Left ventricle myocardium inferior (tissue), 1 donor: ENCODE measurements at places on chromosomes 5 and 9. TPM values are rescaled to one million over a fixed set of nuclear protein-coding genes. Genes with fewer than 3 reads are reported as not detected.

- DNase-seq, result no peak
- H3K36me3 ChIP-seq, result no peaks in the 10 kb centered on the region
- no peaks in the 10 kb centered on the region for H3K27me3 ChIP-seq
Observed at GRCh38 chr9:38019731-38020130, 49.3 kb downstream of the SHB start.

DNA sequence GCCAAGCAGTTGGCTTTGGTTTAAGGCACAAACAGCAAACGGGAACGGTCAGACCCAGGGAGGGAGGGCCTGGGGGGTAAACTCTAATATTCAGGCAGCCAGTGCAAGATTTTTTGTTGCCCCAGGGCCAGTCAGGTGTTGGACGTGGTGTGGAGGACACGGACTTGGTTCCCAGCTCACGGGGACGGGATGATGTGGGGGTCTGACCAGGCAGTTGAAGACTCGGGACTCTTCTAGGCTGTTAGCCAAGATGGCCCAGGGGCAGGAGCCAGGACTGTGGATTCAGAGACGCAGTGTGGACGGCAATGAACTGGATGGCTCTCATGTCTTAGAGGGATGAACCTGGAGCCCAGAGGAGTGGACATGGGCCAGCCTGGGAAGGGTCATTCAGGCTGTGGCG, 169.2 kb downstream of the C9orf50 start:
- H3K36me3 ChIP-seq, result no peaks in the 10 kb centered on the region
- H3K4me1 ChIP-seq, result peaks cover 18% of the 10 kb centered on the region
- peak overlapping the region; percentile 21 for H3K4me3 ChIP-seq
- peak overlapping the region; percentile 77 for H3K27ac ChIP-seq
- DNase-seq, result no peak

- no peak overlapping the region for H3K4me3 ChIP-seq
- no peak overlapping the region for H3K27ac ChIP-seq
- no peak for DNase-seq
- no peaks in the 10 kb centered on the region for H3K36me3 ChIP-seq
Observed at GRCh38 chr5:157204765-157205164, 24.1 kb downstream of the ITK start.

- no peaks in the 10 kb centered on the region for H3K27me3 ChIP-seq
Observed at GRCh38 chr5:139193928-139194327, 4.2 kb downstream of the SIL1 start.

DNA sequence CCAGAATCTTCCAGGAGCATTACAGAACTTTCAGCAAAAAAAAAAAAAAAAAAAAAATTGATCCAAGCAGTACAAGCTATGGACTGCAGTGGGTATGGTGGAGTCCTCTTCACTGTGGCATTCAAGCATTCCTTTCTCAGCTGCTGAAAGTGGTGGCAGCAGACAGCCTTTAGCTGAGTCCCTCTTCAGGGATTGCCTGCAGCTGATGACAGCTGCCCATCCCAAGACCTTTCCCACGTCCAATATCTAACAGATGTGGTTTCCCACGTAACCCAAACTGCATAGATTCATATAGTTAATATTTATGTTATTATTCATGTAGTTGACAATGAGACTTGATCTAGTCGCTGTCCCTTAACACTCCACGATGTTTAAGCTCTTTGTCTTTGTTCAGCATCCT, 475.9 kb downstream of the TLE1 start:
- H3K4me1 ChIP-seq, result no peaks in the 10 kb centered on the region
- H3K4me3 ChIP-seq, result no peak overlapping the region
- H3K27ac ChIP-seq, result no peak overlapping the region
- H3K27me3 ChIP-seq, result no peaks in the 10 kb centered on the region
- H3K36me3 ChIP-seq, result no peaks in the 10 kb centered on the region

GRCh38 chr9:72384710-72385485, 19.9 kb upstream of the ZFAND5 start:
- no peaks in the 10 kb centered on the region for H3K27me3 ChIP-seq
- H3K4me1 ChIP-seq, result no peaks in the 10 kb centered on the region
- H3K4me3 ChIP-seq, result no peak overlapping the region
- no peak for DNase-seq

DNA sequence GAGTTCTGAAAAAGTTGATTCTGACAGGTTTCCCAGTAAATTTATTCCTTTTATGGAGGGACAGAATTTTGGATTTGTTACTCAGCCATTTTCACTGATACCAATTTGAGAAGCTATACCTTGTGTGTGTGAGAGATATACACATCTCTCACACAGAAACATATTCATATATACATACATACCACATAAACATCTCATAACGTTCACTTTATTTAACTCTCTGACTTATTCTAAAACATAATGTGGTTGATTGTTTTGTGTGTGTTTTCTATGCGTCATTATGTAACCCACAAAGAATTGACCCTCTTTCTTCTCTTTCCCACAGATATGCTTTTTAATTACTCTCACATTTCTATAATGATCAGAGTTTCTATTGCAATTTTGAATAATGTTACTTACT, 570.8 kb upstream of the TLE4 start:
- no peaks in the 10 kb centered on the region for H3K4me1 ChIP-seq
- no peaks in the 10 kb centered on the region for H3K27me3 ChIP-seq
- no peak overlapping the region for H3K27ac ChIP-seq
- no peak overlapping the region for H3K4me3 ChIP-seq
- no peaks in the 10 kb centered on the region for H3K36me3 ChIP-seq

DNA sequence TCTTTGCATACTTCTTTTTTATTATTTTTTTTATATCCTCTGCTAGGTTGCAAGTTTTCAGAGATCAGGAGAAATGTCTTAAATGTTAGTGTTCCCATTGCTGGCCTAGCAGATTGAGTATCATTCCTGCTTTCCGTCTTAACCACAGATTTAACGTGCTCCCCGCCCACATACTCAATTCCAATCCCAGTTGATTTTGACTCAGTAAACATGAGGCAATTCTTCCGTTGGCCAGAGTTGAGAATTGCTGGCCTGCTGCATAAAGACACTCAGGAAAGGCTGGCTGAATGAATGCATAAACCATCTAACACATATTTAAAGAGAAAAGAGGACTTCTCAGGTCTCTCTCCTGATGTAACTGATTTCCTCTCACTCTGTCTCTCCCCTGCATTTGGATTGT, 46.8 kb upstream of the PLPP6 start:
- DNase-seq, result no peak
- H3K27me3 ChIP-seq, result no peaks in the 10 kb centered on the region
- no peak overlapping the region for H3K27ac ChIP-seq
- no peak overlapping the region for H3K4me3 ChIP-seq
- H3K4me1 ChIP-seq, result no peaks in the 10 kb centered on the region
- no peaks in the 10 kb centered on the region for H3K36me3 ChIP-seq

- H3K27ac ChIP-seq, result no peak overlapping the region
- DNase-seq, result no peak
- no peak overlapping the region for H3K4me3 ChIP-seq
- H3K36me3 ChIP-seq, result no peaks in the 10 kb centered on the region
Observed at GRCh38 chr5:154508114-154508513, 30.1 kb upstream of the HAND1 start.

GRCh38 chr5:100877274-100877673, 25.8 kb downstream of the ST8SIA4 start:
- H3K4me1 ChIP-seq, result no peaks in the 10 kb centered on the region
- H3K27ac ChIP-seq, result no peak overlapping the region
- H3K27me3 ChIP-seq, result no peaks in the 10 kb centered on the region
- no peak for DNase-seq
- no peak overlapping the region for H3K4me3 ChIP-seq

GRCh38 chr5:147751156-147751830, 31.2 kb downstream of the JAKMIP2 start:
- no peak overlapping the region for H3K27ac ChIP-seq
- H3K4me3 ChIP-seq, result no peak overlapping the region
- H3K36me3 ChIP-seq, result no peaks in the 10 kb centered on the region
- peaks cover 2% of the 10 kb centered on the region for H3K27me3 ChIP-seq
- H3K4me1 ChIP-seq, result no peaks in the 10 kb centered on the region

- peak overlapping the region; percentile 90 for H3K4me3 ChIP-seq
- H3K27me3 ChIP-seq, result no peaks in the 10 kb centered on the region
- H3K36me3 ChIP-seq, result no peaks in the 10 kb centered on the region
- H3K4me1 ChIP-seq, result peaks cover 90% of the 10 kb centered on the region
Observed at GRCh38 chr5:129098488-129099183, 4.1 kb downstream of the ISOC1 start.

Gene DOCK2
- total RNA-seq, result 4.2 TPM

Gene RC3H2
- 37.7 TPM for total RNA-seq

Gene PCDHA12
- not detected for total RNA-seq

Gene LTC4S
- total RNA-seq, result 10.9 TPM

Gene PIP5K1B
- total RNA-seq, result 71.9 TPM
